D341Med (cell line): ENCODE measurements at places on chromosomes 12 and 14.

- no peak for DNase-seq
Measured at GRCh38 chr14:22416193-22416592, 172.8 kb downstream of the DAD1 start.

GRCh38 chr14:52514046-52514811, 38.1 kb downstream of the TXNDC16 start:
- no peak for DNase-seq

DNA sequence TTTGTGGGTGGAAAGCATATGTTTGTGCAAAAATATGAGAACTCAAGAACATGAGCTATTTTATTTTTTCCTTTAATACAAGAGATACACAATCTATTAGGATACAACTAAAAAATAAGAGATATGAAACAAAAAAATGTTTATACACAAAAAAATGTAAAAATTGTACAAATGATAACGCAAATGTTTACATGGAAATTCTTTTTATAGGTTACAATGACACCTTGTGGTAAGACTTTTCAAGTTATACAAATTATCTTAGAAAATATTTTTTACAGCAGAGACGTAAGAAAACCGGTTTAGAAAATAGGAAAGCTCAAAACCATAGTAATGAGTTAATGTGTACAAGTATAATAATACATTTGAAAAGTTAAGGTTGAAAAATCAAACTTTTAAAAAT, 25.5 kb downstream of the CEP83 start:
- DNase-seq = no peak

DNA sequence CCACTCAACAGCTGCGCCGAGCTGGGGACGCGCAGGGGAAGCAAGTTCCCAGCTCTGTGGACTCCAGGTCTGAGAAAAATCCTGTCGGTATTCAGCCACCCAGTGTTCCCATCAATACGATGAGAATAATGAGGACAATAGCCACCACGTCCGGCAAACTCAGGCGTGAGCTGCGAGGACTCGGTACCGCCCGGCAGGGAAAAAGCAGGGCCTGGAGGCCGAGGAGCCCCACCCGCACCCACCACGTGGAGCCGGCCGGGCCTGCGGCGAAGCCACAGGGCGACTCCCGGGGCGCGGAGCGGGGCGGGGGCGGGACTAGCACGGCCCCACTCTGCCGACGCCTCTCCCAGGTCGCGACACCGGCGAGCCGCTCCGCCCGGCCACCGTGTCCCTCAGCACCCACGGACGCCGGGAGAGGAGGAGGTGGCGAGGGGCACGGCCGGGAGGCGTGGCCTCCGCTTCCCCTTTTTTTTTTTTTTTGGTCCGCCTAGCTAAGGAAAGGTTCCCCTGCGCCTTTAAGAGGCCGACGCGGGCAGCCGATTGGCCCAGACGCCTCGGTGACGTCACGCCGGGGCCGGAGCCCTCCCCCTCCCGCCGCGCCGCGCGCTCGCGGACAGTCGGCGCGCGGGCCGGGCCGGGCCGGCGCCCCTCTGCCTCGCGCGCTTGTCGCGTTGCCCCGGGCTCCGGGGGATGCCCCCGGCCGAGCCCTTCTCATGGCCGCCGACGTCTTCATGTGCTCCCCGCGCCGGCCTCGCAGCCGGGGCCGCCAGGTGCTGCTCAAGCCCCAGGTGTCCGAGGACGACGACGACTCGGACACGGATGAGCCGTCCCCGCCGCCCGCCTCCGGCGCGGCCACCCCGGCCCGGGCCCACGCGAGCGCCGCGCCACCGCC, at the start of gene MLXIP:
MLXIP (plus strand) TSS at position 616 of the 892 bp plus-strand sequence; CDS start at position 714, 98 bp downstream.
- peak; percentile 99 for DNase-seq

GRCh38 chr14:78840898-78841297, 670.7 kb downstream of the NRXN3 start:
- no peak for DNase-seq

GRCh38 chr12:119681728-119682638, 14.1 kb downstream of the PRKAB1 start:
- no peak for DNase-seq

DNA sequence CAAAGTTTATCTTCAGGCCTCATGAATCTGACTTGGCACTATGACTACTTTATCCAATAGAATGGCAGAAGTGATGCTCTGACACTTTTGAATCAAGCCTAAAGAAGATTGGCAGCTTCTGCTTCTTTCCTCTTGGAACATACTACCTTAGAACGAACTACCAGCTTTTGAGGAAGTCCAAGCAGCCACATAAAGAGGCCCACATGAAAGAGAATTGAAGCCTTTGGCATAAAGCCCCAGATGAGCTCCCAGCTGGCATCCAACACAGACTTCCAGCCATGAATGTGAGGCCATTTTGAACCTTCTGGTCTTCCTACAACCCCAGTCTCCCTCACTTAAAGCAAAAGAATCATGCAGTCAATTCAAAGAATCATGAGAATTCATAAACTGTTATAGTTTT, 65.8 kb downstream of the EEA1 start:
- no peak for DNase-seq

DNA sequence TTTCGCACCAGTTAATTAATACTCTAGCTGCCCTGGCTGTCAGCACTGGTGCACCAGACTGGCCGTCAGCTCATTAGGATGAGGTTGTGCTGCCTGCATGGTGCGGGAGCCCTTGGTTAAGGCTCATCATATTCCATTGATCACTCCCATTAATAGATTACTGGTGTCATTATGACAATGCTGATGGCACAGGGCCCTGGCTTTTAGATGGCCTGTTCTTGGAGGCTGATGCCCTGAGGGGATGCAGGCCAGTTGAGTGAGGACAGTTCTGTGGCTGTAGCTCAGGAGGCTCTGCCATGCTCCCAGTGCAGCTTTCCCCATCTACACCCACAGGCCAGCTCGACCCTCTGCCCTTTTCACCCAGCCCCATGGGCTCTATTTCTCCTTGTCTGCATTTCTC, 126.6 kb downstream of the PRMT8 start:
- no peak for DNase-seq

DNA sequence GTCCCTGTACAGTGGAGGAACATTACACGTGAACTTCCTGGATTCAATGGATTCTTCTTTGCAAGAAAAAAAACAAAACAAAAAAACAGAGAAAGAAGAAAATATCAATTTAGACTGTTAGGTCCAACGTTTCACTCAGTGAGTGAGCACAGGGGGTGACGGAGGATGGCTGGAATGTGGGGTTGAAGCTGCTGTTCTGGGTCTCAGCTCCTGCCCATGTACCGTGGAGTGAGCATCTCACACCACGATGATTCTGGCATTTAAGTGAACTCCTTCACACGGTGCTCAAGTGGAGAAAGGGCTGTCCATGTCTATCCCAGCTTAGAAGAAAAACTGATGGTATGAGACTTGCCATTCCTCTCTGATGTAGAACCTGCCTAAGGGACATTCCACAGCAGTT, 23.2 kb downstream of the CCND2 start:
- no peak for DNase-seq

DNA sequence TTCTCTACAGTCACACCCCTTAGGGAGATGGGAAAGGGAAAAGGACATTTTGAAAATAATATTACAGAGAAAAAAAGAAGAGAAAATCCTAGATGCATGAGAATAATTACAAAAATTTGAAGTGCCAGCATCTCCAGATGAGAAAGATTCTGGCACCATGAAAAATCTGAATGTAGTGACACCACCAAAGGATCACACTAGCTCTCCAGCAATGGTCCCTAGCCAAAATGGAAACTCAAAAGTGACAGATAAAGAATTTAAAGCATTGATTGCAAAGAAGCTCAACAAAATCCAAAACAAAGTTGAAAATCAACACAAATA, 27.4 kb upstream of the GARIN6 start:
- no peak for DNase-seq

DNA sequence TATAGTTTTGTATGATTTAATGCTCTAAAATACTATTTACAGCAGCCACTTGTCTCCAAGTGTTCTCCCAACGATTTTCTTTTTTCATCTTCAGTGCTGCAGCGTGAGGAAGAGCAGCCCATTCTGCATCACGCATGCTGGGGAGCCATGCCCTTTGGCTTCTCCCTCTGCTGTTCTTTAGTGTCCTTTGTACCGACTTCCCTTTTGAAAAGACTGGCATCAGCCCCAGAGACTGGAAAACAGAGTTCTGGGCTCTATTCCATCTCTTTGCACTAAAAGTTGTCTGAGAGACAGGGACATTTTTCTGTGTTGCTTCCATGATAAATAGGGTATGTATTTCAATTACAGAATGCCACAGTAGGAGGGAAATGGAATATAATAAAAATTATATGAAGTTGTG, 105.1 kb downstream of the RERG start:
- DNase-seq = no peak

- no peak for DNase-seq
Measured at GRCh38 chr12:101221301-101221700, 11.3 kb upstream of the SLC5A8 start.

- peak; percentile 80 for DNase-seq
Measured at GRCh38 chr12:132600048-132601032, 10.0 kb downstream of the LRCOL1 start.

DNA sequence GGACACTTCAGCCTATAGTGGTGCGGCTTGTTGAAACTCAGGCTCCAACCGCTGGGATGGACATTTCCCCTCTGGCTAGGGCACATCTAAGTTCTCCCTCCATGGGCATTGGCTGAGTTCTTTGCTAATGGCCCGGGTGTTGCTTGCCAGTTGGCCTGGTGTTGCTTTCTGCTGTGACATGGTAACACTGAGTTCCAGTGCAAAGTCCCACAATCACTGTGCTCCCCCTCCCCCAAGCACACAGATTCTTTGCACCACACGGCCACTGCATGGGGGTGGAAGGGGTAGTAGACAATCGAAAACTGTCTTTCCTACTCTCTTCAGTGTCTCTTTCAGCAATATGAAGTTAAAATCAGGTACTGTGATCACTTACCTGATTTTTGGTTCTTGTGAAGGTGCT, 308.2 kb downstream of the FUT8 start:
- no peak for DNase-seq

DNA sequence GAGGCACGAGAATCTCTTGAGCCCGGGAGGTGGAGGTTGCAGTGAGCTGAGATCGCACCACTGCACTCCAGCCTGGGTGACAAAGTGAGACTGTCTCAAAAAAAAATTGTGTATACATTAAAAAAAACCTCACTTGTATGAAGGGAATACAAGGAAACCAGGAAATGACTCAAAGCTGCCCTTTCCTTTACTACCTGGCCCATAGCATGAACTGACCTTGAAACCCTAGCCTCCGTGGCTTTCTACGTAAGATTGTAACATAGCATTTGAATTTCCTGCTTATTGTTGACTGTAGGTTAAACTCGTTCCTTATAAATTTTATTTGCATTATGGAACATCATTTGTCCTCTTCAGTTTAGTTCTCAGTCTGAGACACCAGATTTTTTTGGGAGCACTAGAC, 9.1 kb upstream of the DDX47 start:
- DNase-seq = no peak

DNA sequence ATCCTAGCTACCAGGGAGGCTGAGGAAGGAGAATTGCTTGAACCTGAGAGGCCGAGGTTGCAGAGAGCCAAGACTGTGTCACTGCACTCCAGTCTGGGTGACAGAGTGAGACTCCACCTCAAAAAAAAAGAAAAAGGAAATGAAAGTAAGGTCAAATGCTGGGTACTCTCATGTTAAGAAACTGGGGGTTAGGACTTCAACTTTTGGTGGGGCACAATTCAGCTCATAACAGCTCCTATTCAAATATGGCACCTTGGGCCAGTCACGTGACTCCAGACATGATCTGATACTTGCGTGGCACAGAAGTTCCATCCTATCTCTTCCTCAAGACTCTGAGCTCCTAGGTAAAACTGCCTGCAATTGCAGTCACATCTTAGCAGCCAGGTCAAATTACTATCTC, 142.7 kb downstream of the EGLN3 start:
- DNase-seq = no peak

DNA sequence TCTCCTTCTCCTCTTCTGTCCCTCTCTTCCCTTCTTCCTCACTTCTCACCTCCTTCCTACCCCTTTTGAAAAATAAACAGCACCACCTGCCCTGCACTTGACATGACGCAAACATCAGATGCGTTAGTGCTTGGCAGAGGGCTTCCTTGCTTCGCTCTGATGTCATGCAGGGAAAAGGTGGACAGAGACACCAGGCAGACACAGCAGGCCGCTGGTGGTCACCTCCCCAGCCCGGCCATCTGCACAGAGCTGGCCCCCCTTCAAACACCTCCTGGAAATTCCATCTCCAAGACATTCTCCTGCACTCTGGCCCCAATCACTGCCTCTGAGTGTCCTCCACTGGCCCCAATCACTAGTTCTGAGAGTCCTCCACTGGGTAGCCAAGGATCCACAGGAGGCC, 353.6 kb downstream of the MED13L start:
- DNase-seq = no peak

- DNase-seq = no peak
Measured at GRCh38 chr12:89732522-89732921, 23.9 kb upstream of the ATP2B1 start.
